ENCODE measurements at places on chromosomes 12 and 14.

DNA sequence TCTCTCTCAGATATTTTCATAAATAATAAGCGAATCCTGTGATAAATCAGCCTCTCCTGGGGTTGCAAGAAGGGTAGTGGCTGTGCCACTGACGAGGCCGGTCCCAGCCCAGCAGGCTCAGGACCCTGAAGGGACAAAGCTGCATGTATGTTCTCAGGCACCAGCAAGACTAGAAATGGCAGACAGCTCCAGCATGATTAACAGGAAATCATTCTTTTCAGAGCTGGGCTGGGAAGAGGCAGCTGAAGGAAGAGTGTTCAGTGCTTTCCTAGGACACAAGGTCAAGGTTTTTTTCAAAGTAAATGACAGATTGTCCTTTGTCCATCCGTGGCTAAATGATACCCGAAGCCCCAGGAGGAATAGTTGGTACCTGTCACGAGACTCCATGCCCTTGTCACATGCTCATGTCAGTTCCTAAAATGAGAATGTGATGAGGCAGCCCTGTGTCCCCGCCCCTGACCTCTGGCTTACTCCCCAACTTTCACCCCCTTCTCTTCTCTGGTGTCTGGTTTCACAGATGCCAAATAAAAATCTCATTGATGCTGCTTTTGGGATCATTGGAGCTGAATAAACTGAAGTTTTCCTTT, 65.1 kb downstream of the PPP1R36 start:
- H3K27ac ChIP-seq = peak overlapping the region; percentile 76
- no peak overlapping the region for H3K4me3 ChIP-seq
- H3K27me3 ChIP-seq = no peaks in the 10 kb centered on the region
- no peaks in the 10 kb centered on the region for H3K36me3 ChIP-seq

- no peak overlapping the region for H3K4me3 ChIP-seq
- no peak overlapping the region for H3K27ac ChIP-seq
- H3K36me3 ChIP-seq = no peaks in the 10 kb centered on the region
- peaks cover 71% of the 10 kb centered on the region for H3K4me1 ChIP-seq
- no peaks in the 10 kb centered on the region for H3K27me3 ChIP-seq
- no peak for ATAC-seq
Observed at GRCh38 chr14:103546652-103547454, 15.6 kb downstream of the BAG5 start.

DNA sequence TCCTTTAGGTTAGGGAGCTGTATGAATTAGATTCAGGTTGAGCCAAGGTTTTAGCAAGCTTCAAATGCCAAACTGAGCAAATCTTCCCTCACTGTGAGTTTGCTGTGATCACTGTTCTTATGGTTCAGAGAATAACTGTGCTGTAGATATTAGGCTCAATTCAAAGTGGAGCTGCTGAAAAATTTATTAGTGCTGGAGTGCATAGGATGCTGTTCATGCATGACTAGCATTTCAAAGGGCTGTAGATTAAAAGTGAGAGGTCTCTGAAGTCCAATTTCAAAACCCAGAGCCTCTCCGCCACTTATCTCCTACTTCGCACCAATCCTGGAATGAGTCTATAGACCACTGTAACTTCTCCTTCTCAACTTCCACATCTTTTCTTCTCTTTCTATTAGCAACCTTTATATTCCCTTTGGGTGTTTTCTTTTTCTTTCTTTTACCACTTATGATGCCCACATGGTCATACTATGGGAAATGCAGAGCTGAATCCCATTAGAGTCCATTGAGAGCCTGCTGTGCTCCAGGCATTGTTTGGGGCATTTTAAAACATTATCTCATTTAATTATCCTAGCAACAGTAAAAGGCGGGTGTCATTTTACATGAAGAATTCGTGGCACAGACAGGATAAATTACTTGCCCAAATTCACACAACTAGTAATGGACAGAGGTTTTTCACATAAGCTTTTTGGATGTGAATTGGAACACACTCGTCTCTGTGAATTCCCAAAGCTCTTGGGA, 77.5 kb upstream of the EEA1 start:
- H3K4me1 ChIP-seq = peaks cover 3% of the 10 kb centered on the region
- no peak for ATAC-seq
- no peak overlapping the region for H3K4me3 ChIP-seq
- no peaks in the 10 kb centered on the region for H3K27me3 ChIP-seq
- H3K36me3 ChIP-seq = no peaks in the 10 kb centered on the region

DNA sequence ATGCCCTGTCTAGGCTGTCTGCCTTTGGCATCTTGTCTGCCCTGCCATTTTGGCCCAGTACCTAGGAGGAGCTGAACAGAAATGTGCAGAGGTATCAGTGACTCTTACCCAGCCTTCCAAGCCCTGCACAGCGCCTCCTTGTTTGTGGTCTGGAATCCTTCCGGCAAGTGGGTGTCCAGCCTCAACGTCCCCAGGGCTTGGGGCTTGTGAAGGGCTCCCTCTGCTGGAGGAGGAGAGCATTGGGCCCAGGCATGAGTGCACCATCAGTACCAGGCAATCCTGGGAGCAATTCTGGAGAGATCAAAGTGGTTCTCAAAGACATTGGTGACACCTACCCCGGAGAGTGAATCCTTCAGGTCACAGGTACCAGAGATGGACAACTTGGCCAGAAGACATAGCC, 2.4 kb upstream of the TCL1B start:
- no peaks in the 10 kb centered on the region for H3K36me3 ChIP-seq
- no peak overlapping the region for H3K27ac ChIP-seq
- H3K4me3 ChIP-seq = no peak overlapping the region
- no peaks in the 10 kb centered on the region for H3K4me1 ChIP-seq

DNA sequence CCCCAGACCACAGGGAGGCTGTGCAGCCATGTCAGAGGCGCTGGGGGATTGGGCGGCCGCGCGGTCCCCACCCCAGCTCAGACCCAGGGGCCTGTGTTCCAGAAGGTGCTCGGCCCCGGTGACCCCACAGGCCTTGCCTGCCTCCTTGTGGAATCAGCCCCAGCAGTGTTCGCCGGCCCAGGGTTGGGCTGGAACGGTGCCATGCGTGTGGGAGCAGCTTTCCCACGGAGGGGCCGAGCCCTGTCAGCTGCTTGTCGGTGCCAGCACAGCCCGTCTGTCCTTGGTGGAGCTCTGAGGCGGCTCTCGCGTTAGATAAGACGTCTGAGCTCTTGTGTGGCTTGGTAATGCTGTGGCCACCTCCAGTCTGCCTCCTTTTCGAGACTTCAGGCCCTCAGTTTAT, 8.5 kb downstream of the ZFYVE21 start:
- H3K27ac ChIP-seq = peak overlapping the region; percentile 98
- peak; percentile 60 for ATAC-seq
- H3K4me1 ChIP-seq = peaks cover 9% of the 10 kb centered on the region
- peak overlapping the region; percentile 18 for H3K4me3 ChIP-seq

- ATAC-seq = no peak
- peaks cover 88% of the 10 kb centered on the region for H3K4me1 ChIP-seq
- no peak overlapping the region for H3K27ac ChIP-seq
- H3K4me3 ChIP-seq = no peak overlapping the region
Observed at GRCh38 chr12:19181666-19182426, 52.3 kb downstream of the PLEKHA5 start.

GRCh38 chr12:69149270-69149669, 90.1 kb upstream of the CPSF6 start:
- no peaks in the 10 kb centered on the region for H3K36me3 ChIP-seq
- H3K27me3 ChIP-seq = no peaks in the 10 kb centered on the region
- no peak overlapping the region for H3K4me3 ChIP-seq
- ATAC-seq = no peak
- H3K27ac ChIP-seq = no peak overlapping the region

- H3K4me3 ChIP-seq = no peak overlapping the region
- H3K36me3 ChIP-seq = no peaks in the 10 kb centered on the region
- no peak for ATAC-seq
- no peaks in the 10 kb centered on the region for H3K27me3 ChIP-seq
- peaks cover 3% of the 10 kb centered on the region for H3K4me1 ChIP-seq
- H3K27ac ChIP-seq = no peak overlapping the region
Observed at GRCh38 chr12:65511134-65511834, 232.8 kb downstream of the MSRB3 start.

DNA sequence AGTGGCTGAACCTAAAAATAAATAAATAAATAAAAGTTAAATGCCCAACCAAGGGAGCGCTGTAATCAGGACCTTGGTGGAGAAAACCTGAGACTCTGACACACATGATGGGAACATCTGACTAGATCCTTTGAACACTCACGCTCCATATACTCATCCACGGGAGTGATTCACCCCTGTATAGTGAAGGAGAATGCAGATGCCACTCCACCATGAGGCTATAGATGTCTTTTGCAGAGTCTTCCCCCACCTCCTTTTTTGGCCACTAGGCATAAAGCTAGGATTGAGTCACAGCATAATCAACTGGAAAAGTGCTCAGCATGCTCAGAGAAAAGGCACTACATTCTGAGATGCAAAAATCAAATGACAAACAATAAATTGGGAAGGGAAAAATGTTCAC, 19.0 kb downstream of the ADAM20 start:
- no peak for ATAC-seq
- no peaks in the 10 kb centered on the region for H3K36me3 ChIP-seq
- H3K4me3 ChIP-seq = no peak overlapping the region
- no peaks in the 10 kb centered on the region for H3K27me3 ChIP-seq
- H3K4me1 ChIP-seq = no peaks in the 10 kb centered on the region

DNA sequence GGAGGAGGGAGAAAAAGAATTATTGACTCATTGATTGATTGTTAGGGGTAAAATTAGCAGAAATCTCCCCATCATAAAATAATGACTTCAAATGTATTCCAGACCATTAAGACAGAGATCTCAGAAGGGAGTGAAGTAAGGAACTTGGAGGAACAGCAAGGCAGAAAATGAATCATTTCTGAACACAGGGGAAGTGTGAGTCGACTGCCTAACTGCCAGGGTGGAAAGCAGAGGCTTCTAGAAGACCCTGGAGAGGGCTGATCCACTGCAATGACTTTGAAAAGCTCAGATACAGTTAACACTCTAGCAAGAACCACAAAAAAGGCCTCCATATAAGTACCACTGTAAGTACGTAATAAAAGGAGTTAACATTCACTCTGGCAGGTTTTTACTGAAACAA, 9.7 kb downstream of the GLTP start:
- ATAC-seq = no peak
- H3K27ac ChIP-seq = no peak overlapping the region
- H3K4me1 ChIP-seq = peaks cover 23% of the 10 kb centered on the region
- no peaks in the 10 kb centered on the region for H3K36me3 ChIP-seq
- no peaks in the 10 kb centered on the region for H3K27me3 ChIP-seq

DNA sequence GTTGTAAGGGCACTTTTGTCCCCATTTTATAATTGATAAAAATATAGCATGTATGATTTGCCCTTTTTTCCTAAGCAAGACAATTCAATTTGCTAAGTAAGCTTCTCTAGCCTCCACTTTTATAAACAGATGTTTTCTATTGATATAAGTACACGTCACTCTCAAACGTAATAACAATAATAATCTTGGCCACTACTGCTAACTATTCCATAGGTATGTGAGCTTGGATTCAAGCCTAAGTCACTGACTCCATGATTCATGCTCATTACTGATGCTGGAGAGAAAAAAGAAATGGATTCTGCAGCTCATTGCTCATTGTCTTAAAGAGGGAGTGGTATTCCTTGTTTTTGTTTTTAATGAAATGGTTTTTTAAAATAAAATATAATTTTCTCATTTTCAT, 661.0 kb downstream of the GALC start:
- H3K36me3 ChIP-seq = no peaks in the 10 kb centered on the region
- no peak for ATAC-seq
- H3K27me3 ChIP-seq = no peaks in the 10 kb centered on the region

GRCh38 chr12:103745962-103746361, 95.1 kb downstream of the NT5DC3 start:
- H3K27me3 ChIP-seq = no peaks in the 10 kb centered on the region
- no peak for ATAC-seq
- no peak overlapping the region for H3K4me3 ChIP-seq
- peaks cover 10% of the 10 kb centered on the region for H3K36me3 ChIP-seq

DNA sequence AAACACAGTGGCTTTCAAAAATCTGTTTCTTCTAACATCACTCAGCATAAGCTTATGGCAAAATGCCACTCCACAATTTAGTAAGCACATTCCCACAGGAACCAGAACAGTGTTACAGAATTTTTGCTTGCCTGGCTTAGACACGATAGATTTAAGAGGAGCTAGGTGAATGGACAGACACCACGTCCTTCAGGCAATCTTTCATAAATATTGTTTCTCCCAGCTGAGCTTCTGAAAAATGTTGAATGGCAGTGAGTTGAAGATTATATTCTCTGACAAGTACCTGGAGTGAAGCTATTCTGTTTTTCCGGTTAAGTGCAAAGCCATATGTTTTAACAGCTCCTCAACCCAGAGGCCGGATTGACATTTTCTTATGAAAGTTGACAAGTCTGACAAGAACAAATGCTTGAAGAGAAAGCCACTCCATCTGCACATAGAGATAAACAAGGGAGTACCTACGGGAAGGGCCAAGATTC, 102.0 kb downstream of the FSCB start:
- no peaks in the 10 kb centered on the region for H3K36me3 ChIP-seq
- H3K4me3 ChIP-seq = no peak overlapping the region
- ATAC-seq = no peak
- no peak overlapping the region for H3K27ac ChIP-seq
- no peaks in the 10 kb centered on the region for H3K4me1 ChIP-seq

DNA sequence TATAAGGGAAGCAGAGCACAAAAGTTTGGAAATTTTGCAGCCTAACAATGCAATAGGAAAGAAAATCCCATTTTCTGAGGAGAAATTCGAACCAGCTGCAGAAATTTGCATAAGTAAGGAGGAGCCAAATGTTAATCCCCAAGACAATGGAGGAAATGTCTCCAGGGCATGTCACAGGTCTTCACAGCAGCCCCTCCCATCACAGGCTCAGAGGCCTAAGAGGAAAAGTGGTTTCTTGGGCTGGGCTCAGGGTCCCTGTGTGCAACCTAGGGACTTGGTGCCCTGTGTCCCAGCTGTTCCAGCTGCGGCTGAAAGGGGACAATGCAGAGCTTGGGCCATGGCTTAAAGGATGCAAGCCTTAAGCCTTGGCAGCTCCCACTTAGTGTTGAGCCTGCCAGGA, 190.0 kb downstream of the MDGA2 start:
- no peak for ATAC-seq
- H3K27me3 ChIP-seq = no peaks in the 10 kb centered on the region
- H3K4me3 ChIP-seq = no peak overlapping the region
- H3K4me1 ChIP-seq = no peaks in the 10 kb centered on the region

GRCh38 chr12:25566202-25566949, 13.3 kb upstream of the LMNTD1 start:
- H3K27me3 ChIP-seq = no peaks in the 10 kb centered on the region
- no peak overlapping the region for H3K27ac ChIP-seq
- no peak overlapping the region for H3K4me3 ChIP-seq
- ATAC-seq = no peak
- H3K36me3 ChIP-seq = no peaks in the 10 kb centered on the region
- H3K4me1 ChIP-seq = no peaks in the 10 kb centered on the region

DNA sequence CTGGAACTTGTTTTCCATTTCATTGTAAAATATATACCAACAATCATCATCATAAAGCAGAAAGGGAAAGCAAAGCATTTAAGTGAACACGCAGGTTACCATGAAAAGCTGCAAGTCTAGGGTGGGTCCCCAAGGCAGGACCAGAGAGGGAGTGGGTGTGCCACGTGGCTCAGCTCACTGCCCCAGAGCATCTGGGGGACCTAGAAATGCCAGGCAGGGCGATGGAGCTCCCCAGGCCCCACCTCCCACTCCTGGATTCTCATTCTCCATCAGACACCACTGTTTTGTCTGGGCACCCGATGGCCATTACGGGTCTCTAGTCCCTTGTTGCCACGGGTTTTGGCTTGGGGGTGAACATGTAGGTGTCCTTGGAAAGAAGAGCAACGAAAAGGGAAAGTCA, 34.7 kb downstream of the BCL11B start:
- no peaks in the 10 kb centered on the region for H3K4me1 ChIP-seq
- peaks cover 69% of the 10 kb centered on the region for H3K27me3 ChIP-seq
- H3K27ac ChIP-seq = no peak overlapping the region
- H3K36me3 ChIP-seq = no peaks in the 10 kb centered on the region

- no peaks in the 10 kb centered on the region for H3K4me1 ChIP-seq
- no peaks in the 10 kb centered on the region for H3K27me3 ChIP-seq
- no peaks in the 10 kb centered on the region for H3K36me3 ChIP-seq
- ATAC-seq = no peak
- H3K27ac ChIP-seq = no peak overlapping the region
Observed at GRCh38 chr12:18581232-18581962, 156.4 kb downstream of the PLCZ1 start.

Data from gastroesophageal sphincter (tissue), 4 donors.